ENCODE measurements at places on chromosomes 1 and 21.

DNA sequence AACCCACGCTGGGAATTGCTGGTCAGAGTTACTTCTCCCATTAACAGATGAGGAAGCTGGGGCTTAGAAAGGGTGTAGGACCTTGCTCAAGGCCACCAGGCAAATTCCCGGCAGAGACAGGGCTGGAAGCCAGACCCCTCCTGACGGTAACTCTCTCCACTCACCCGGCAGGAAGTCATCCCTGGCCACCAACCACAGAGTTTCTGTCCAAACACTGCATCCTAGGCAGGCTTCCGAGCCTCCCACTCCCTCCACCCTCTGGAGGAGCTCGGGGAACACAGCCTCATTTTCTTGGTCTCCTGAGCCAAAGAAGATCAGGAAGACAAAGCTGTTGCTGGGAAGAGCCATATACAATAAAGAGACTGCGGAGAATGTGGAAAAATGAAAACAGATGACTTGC lies 25.0 kb upstream of the ZNF436 start:
- no peak for DNase-seq

GRCh38 chr1:231207437-231207836 lies 33.6 kb upstream of the GNPAT start:
- no peak for DNase-seq

DNA sequence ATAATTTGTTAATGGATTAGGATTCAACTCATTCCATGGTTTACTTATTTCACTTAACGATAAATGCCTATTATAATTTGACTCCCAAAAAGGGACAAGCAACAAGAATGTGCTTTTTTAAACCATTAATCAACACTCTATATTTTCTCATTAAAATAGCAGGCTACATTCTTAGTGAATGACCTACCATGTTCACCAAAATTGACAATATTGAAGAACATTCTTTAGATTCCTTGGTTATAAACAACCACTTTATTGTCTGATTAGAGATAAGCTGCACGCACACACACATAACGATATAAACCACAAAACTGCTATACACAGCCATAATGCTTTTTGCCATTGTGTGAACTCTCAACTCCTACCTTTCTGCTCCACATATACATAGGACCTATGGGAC lies 75.4 kb upstream of the LRRC7 start:
- no peak for DNase-seq

- no peak for DNase-seq
These were observed 54.8 kb downstream of the EIF4G3 start for GRCh38 chr1:21121764-21122471.

GRCh38 chr1:167924102-167924501 lies 10.2 kb upstream of the ADCY10 start:
- DNase-seq: no peak

- no peak for DNase-seq
These were observed 21.2 kb downstream of the CTNNBIP1 start for GRCh38 chr1:9888886-9889285.

DNA sequence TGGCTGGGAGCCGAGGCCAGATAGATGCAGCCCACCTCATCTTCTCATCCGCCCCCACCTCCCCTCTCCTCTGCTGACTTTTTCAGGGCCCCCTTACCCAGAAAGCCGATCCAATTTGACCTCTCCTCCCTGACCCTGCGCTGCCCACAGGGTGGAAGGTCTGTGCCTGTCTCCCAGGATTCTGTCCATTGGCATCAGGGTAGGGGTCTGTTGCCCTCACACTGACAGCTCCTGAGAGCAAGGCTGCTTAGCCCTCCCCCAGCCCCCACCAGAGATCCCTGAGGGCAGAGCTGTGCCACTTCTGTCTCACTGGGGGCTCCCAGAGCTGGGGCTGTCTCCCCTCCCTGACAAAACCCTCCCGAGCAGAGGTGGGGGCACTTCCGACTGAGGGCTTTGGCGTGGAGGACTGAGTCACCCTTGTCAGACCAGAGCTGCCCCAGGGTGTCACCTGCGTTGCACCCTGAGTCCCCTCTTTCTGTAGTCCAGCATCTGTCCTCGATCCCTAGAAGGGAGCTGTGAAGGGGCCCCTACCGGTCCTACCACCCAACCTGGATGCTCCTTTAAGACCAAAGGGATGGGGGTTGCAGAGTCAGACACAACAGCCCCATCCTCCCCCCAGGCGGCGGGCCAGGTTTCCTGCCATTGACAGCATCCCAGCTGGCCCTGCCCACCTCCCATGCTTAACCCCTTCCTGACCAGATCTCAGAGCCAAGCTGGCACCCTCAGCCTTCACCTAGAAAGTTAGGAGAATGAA lies 2.4 kb upstream of the FAM110D start:
- no peak for DNase-seq

GRCh38 chr1:14626869-14627607 lies 28.6 kb downstream of the KAZN start:
- no peak for DNase-seq

- DNase-seq: no peak
These were observed 49.1 kb downstream of the ADARB1 start for GRCh38 chr21:45123440-45123839.

DNA sequence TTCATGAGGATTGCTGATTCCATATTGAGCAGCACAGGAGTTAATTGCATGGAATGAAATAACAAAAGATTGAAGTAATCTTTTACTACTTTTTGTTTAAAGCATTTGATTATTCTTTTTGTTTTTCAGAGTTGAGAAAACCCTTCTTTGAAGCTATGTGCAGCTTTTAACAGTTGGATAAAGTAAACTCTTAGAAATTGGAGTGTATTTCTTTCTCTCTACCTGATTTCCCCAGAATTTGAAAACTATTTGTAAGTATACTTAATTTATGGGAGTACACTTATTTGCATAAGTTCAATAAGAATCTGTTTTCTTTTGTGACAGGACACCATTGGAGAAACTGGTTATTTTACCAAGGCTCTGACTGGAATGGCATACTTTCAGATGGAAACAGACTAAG lies 133.6 kb downstream of the TRIM33 start:
- no peak for DNase-seq

GRCh38 chr1:91944087-91944486 lies 5.1 kb upstream of the BRDT start:
- no peak for DNase-seq

DNA sequence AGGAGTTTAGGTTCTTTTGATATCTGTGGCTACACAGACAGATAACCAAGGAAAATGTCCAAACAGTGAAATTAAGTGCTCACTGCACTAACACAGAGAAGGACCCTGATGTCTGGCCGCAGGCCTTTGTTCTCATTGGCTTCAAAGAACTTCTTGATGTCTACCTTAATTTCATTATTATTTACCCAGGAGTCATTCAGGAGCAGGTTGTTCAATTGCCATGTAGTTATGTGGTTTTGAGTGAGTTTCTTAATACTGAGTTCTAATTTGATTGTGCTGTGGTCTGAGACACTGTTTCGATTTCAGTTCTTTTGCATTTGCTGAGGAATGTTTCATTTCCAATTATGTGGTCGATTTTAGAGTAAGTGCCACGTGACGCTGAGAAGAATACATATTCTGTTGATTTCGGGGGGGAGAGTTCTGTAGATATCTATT lies 15.2 kb upstream of the LGALS8 start:
- DNase-seq: no peak

DNA sequence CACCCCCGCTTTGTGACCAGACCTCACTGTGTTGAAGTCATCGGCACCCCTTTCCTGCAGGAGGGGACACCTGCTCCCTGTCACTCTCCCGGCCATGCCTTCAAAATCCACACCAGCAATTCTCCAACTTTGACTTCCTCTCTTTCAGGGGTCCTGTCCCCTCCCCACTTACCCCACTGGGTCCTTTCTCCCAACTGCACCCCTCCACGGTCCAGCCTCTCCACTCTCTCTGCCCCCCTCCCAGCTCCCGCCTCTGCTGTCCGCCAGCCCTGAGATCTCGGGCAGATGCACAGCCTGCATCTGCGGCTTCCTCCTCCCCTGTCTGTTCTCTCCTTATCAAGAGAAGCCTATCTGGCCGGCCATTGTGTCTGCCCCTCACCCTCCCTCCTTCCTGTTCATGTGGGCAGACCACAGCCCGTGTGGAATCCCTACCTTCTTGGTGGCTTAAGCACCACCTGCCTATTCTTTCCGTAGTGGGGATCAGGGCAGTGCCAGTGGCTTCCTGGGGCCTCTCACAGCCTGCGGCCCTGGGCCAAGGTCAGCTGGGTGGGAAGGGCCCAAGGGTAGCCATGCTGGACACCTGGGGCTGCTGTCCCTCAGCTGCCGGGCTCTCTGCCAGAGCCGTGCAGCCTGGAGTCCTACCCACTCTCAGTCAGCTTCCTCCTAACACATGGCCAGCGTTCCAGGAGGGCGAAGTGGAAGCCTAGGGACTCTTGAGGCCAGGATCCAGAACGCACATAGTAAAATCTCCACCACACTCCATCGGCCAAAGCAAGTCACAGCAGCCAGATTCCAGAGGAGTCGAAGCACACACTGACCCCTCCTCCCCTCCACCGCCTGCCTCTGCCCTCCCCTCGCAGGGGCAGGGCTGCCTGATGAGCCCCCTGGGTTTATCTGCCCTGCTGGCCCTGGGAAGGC lies 5.1 kb upstream of the HES4 start:
- DNase-seq: no peak

- no peak for DNase-seq
These were observed 31.0 kb downstream of the TRIT1 start for GRCh38 chr1:39852214-39852791.

DNA sequence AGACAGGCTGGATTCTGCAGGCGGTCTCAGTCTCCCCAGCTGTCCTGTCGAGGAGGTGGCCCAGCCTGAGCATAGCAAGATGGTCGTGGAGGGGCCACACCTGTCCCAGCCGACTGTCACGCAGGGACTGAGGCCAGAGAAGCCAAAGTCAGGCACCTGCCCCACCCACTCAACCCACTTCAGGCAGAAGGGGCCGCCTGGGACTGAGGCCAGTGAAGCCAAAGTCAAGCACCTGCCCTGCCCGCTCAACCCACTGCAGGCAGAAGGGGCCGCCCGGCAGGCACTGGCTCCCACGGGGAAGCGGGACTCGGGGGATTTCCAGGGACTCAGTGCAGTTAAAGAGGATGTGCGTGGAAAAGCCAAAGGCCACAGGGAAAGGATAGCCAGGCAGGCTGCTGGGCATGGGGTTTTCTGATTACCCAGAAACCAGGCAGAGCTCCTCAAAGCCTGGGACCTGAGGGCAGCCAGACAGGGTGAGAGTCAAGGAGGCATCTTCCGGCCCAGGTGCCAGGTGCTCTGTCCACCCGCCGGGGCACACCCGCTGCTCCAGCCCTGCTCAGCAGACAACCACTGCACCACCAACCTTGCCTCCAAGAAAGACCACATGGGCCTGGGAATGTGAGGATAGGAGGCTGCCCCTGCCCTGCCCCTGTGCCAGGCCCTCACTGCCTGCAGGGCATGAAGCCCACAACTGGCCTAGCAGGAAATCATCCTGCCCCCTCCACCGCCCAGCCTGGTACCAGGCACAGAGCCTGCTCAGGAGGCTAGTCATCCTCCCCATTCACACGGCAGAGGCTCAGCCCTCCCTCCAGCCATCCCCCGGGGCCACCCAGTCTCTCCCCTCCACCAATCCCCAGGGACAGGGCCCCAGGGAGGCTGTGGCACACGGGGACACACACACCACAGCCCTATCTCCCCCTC lies 41.0 kb downstream of the MEGF6 start:
- no peak for DNase-seq

DNA sequence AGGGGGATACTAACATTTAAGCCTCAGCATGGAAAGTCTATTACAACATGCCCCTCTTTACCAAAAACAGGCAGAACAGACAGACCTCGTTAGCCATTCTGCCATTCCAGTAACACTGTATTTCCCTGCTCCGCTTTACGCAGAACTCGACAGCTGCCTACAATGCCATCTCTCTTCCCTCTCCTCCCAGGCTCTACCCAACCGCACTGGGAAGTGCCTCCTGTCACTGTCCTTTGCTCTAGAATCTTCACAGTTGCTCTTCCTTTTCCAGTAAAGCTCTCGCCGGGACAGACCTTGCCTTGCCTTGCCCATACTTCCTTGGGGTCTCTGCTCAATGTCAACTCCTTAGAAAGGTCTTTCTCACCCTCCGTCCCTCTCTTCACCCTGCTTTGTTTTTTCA lies 22.8 kb downstream of the COA6 start:
- no peak for DNase-seq

- DNase-seq: no peak
These were observed 352.0 kb downstream of the USH2A start for GRCh38 chr1:216071262-216071661.

- DNase-seq: no peak
These were observed 155.2 kb downstream of the NR5A2 start for GRCh38 chr1:200182701-200183100.

DNA sequence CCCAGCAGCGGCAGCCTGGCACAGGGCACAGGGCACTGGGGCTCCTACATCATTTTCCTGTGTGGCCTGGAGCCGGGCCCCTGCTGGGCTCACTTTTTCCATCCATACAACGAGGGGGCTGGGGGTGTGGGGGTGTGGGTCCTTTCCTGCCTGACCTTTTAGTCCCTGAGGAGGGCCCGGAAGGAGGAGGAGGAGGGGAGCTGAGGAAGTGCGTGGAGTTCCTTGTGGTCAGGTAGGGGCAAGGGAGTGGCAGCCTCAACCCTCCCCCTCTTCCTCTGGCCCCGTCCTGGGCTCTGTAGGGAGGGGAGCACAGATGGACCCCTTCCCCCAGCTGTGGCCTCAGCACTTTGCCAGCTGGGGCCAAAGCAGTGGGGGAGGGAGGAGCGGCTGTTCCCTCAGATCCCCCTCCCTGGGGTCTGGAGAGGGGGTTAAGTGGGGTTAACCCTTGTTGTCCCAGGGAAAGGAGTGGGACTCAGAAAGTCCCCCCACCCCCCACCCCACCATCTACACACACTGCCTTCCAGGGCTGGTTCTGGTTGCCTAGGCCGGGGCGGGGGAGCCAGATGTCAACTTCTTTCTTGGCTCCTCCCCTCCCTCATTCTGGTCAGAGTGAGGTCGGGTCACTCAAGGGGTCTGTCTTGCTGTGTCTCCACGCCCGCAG lies 5.7 kb downstream of the NTRK1 start:
- no peak for DNase-seq

DNA sequence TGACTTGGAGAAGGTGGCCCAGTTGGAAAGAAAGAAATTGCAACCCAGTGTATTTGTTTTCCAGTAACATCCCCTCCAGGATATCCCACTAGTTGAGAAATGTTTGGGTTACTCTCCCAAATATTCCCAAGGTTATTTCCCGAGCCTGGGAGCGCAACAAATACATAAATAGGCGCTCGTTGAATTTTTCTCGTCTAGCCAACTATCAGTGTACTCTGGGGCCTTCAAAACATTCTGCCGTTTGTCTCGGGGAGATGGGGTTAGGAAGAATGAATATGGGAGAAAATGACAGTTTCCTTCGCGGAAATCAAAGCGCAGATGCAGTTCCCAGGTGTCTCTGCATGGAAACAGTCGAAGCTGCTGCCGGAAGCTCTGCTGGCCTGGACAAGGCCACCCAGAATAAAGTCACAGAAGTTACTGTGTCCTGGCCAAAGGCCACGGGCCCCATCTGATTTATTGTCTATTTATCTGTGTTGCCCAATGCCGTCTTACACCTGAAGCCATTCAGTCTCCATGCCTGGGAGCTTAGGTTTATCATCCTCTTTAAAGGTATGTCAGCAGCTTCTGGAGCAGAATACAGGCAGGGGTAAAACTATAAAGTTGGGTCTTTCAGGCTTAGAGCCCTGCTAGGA lies 1.0 kb downstream of the C1orf115 start:
- DNase-seq: no peak

GRCh38 chr1:198641966-198642668 lies 3.3 kb downstream of the PTPRC start:
- no peak for DNase-seq

Measured in activated T-cell treated with anti-CD3 and anti-CD28 coated beads for 48 hours (primary cell).